Activated CD4-positive, alpha-beta T cell treated with anti-CD3 and anti-CD28 coated beads, Interleukin-10, Interleukin-2, amounts not matched to agents 100 ng/mL and 50 ng/mL, durations not matched to agents 16 hours and 8 hours (primary cell): ENCODE measurements at places on chromosomes 2 and 18.

DNA sequence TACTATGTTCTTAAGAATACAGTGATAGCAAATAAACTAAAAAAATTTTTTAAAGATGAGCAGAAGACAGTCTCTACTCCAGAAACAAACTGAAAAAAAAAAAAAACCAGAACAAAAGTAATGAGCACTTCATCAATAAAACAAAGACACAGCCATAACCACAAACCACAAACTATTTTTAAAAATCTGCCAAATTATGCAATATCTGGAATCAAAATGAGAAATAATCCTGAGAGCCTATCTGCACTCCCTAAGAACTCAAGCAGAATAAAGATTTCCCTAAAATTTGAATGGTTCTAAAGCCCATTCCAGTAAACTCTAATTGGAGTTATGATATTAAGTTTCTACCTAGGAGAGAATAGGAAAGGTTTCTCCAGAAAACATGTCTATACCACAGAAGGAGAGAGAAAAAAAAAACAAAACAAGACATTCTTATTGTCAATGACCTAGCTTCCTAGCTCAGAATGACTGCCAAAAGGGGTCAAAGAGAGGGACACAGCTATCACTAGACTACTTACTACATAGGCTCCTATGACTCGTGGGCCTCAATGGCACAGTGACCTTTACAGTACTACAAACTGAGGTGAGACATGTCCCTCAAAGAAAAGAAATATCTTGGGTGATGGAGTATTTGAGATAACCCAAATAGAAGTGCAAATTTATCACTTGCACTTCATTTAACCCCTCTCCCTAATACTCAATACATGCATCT, 262.8 kb downstream of the ZEB2 start:
- no peak for DNase-seq

GRCh38 chr2:166384774-166385173, 9.0 kb upstream of the SCN9A start:
- peak; percentile 11 for DNase-seq

DNA sequence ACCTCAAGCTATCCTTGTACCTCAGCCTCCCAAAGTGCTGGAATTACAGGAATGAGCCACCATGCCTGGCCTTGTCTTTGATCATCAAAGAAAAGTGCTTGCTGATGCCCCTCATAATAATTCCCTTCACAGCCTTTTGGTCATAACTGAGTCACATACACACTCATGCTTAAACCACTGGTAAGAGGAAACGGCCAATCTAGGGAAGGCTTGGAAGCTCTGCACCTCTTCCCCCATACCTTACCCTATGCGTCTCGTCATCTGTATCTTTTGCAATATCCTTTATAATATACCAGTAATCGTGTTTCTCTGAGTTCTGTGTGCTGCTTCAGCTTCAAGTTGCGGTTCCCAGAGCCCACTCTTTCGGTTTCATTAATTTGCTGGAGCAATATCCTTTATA, 4.8 kb upstream of the RNF138 start:
- no peak for DNase-seq

DNA sequence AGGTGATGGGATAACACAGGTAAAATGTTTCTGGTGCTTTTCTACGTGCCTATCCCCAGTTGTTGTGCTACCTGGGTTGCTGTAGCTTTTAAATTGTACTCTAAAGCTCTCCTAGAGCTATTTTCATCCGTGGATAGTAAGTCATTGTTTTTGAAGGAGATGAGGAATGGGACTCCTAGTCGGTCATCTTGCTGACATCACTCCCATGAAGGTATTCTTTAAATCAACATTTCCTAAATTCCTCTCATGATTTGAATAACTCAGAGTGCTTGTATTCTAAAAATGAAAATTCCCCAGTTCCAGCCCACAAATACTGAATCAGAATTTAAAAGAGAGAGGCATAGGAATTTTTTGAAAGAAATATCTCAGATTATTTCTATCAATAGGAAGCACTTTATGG, 44.3 kb downstream of the CCDC148 start:
- no peak for DNase-seq

DNA sequence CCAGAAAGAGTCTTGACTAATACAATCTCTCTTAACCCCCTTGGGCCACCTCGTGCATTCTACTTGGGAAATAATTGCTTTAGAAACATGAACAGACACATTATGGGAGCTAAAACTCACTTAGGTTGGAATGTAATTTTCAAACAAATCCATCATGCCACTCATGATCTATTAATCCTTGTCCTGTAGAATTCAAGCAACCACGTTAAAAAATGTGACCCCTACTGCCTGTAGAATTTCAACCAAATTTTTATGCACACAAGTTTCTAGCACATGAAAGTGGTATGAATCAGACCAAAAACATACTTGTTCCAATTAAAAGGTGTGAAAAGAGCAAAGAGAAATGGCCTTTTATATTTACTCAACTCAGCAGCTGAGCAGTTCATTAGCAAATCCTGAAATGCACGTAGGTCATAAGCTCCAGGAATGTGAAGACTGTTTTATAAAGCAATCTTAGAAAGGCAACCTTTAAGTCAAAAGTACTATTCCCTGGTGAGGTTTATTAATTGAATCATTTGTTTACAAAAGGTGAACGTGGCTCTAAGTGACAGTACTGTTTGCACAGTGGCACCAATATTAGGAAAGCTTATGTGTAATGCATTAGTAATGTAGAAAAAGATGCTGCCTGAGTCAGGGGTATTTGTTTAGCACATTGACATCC, 459.4 kb upstream of the UBE2E3 start:
- DNase-seq, result no peak

DNA sequence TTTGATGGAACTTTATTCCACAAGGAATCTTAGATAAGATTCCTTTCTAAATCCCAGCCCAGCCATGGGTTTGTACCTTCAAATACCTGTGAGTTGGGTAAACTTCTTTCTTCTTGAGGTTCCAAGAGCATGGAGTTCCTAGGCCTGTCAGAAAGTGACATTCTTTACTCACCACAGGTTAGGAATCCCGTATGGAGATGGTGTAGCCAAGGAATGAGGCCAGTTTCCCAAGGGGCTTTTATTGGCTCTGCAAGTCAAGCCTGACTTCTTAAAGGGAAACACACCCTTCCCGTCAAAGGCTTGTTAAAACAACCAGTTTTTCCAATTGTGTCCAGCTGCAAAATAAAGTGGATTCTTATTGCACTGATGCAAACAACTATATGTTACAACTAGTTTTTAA, 45.8 kb downstream of the STK17B start:
- DNase-seq, result no peak

DNA sequence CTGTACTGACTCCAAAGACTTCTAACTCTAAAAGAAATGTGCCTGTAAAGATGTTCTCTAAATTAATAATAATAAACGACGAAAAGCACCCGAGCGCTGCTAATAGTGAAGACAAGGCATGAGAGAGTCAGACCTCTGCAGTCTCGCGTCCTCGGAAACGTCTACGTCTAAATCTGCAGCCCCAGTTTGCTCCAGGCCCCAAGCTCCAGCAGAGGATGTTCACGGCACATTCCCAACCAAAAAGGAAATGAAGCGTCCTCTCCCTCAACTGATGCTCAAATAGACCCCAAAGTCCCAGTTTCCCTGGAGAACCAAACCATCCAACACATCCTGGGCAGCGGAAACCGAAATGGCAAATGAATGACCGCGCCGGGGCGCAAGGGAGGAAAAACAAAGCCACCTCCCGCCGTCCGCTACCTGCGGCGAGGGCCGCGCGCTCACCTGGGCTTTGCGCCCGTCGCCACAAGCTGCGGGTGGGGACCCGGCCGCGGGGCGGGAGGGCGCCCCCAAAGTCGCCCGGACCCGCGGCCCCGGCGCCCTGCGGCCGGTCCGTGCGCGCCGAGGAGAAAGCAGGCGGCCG, 47.1 kb upstream of the CCDC150 start:
- DNase-seq, result no peak

DNA sequence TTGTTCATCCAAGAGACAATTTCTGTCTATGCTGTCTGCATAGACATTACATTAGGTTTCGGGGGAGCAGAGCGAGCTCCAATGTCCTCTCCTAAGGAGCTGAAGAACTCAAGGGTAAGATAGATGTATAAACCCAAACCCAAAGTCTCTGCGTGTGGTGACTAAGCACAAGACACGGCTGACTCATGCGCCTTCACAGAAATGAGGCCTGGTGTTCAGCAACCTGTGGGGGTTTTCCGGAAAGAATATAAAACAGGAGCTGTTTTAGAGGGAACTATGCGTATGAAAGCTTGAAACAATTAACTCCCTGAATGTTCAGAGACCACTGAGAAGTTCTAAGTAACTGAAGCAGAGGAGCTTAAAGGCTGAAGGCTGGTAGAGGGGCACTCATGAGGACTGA, 154.7 kb downstream of the SOX11 start:
- DNase-seq, result no peak

DNA sequence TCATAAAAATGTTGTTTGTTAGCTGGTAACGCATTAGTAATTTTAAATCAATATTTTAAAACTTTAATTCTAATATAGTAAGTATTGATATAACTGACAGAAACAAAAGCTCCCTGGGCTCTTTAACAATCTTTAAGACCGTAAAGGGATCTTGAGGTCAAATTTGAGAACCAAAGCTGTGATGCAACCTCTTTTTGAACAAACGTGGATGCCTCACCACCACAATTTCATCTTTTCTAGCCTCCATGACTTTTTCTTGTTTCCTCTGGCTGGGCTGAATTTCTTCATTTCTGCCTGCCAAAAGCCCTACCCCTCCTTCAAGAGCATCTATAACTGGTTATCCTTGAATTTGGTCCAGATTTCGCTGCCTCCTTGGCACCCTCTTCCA, 563 bp upstream of the POLE4 start:
- DNase-seq, result no peak

GRCh38 chr2:37689751-37690150, 18.3 kb upstream of the CDC42EP3 start:
- DNase-seq, result no peak

GRCh38 chr2:68287580-68288441, 31.9 kb downstream of the CNRIP1 start:
- DNase-seq, result no peak

DNA sequence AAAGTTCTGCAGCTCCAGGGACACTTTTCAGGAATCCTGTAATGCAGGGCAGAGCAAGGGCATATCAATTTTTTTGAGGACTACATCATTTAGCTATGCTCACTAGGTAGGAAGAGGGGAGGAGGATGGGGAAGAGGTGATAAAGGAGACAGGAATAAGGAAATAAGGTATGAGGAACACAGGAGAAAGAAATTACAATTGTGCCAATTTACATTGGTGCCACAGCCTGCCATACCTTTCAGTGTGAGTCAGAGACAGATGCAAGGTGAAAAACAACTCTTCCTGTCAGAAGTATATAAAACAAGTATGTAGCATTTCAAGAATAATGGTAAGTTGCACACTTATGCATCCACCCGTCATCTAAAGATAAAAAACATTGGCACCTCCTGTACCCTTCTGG, 5.4 kb upstream of the MRPS9 start:
- DNase-seq, result no peak

- no peak for DNase-seq
These were observed 79.2 kb downstream of the KLHL29 start for GRCh38 chr2:23464156-23464555.

DNA sequence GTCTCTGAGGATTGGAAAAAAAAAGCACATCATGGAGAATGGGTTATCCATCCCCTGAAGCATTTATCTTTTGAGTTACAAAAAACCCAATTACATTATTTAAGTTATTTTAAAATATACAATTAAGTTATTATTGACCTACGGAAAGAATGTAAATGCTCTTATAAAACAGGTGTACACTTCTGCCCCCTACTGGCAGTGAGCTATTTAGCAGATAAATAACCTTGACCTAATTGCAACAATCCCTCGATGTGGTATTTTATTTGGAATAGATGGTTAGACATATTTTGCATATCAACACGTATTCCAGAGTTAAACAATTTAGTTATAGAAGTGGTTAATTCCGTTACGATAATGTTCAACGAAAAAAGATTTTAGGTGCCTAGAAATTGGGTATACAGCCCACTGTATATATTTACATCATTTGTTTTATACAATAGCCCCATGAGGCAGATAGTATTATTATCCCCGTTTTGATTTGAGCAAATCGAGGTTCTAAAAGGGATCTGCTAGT, 9.1 kb upstream of the DAW1 start:
- DNase-seq, result peak; percentile 53

- DNase-seq, result no peak
These were observed 388.0 kb upstream of the SYT4 start for GRCh38 chr18:43665105-43665788.

GRCh38 chr18:34951625-34952379, 89.4 kb upstream of the MAPRE2 start:
- DNase-seq, result no peak

- no peak for DNase-seq
These were observed 63.4 kb downstream of the BIN1 start for GRCh38 chr2:127043367-127044164.

- no peak for DNase-seq
These were observed 427.7 kb downstream of the NBAS start for GRCh38 chr2:15133461-15133860.

DNA sequence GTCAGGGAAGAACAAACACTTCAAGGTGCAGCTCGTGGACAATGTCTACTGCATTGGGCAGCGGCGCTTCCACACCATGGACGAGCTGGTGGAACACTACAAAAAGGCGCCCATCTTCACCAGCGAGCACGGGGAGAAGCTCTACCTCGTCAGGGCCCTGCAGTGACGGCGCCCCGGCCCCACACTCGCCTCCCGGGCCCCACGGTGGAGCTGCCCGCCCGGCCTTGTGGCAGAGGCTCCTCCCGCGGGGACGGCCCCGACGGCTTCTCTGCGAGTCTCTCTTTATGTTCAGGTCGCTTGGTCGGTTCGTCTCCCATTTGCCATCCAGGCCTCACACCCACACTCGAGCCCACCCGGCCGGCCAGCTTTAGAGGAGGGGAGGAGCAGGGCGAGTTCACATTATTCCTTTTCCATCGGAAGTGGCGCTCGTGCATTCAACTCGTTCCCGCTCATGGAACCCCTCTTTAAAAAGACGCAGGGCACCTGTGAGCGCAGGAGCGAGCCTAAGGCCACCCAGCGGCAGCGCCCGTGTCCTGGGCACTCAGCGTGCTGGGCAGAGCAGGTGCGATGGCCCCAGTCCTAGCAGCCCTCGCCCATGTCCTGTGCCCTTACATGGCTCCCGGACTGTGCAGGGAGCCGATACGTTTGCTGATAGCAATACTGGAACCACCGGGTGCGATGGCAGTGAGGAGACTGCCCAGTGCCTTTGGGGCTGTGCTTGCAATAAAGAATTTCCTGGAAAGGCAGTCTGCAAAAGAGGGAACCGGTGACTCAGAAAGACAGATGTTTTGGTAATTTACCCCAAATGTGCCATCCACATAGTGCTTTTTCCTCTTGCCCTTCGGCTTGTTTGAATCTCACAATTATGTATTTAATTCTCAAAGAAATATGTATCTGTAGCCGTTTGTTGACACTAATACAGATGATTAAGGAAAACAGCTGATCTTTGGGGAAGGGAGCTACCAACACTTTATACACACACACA, 148.6 kb downstream of the NCK2 start:
- DNase-seq, result no peak

GRCh38 chr2:207231106-207231865, 65.5 kb upstream of the KLF7 start:
- no peak for DNase-seq

DNA sequence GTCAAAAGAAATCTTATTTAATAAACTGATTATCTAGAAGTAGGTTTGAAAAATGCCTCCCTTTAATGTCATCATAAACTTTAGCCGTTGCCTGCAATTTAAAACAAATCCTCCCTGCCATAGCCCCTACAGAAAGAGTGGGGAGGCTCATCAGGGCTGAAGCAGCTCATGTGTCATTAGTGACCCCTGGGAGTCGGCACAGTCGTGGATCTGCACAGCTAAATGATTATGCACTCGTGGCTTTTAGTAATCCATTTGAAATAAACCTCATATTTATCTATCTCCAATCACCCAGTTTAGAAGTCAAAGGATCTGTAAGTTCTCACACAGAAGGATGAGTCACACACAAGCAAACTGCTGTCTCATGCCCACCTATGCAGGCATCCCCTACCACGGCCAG, 277.3 kb downstream of the SS18 start:
- DNase-seq, result no peak
